Left kidney (tissue), 8 donors: ENCODE measurements at places on chromosomes 2 and 18. TPM values are rescaled to one million over a fixed set of nuclear protein-coding genes. Genes with fewer than 3 reads are reported as not detected.

The ALPI gene
- polyA plus RNA-seq = 0.10 TPM

The SLC23A3 gene
- polyA plus RNA-seq = 22.3 TPM

DNA sequence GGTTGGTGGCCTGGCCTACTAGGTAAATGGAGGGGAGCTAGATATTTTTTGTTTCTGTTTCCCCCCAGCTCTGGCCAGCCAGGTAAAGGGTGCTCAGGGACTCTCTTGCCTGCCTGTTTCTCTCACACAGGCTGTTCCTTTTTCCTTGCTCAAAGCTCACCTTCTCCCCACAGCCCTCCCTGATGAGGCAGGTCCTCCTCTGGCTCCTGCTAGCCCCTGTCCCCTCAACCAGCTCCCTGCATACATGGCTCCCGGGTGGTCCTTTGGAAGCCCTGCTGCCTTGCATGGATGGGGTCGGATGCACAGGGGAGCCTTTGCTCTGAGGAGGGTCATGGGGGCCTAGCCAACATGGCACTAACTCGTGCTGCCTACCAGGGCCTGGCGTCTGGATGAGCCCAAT is 27.8 kb downstream of the DYSF start:
- DNase-seq = no peak

DNA sequence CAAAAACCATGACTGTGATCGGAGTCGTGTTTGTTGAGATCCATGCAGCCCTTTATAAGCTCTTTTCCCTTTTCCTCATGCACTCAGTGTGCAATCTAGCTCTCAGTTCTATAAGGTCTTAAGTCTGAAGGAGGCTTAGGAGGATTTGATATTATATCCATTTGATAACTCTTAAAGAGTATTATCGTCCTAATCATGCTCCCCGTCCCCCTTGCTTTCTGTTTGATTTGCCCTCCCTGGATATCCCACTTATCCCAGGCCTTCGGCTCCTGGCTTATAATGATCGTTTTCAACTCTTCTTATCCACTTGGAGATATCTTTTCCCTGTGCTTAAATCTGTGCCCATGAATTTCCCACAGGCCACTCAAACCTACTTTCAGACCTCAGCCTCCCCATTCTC is 1917.7 kb upstream of the PIK3C3 start:
- no peak for DNase-seq

- no peak for DNase-seq
These were observed 37.5 kb downstream of the UXS1 start for GRCh38 chr2:106156305-106157296.

- no peak for DNase-seq
These were observed 300.7 kb downstream of the SP3 start for GRCh38 chr2:173664513-173664910.

DNA sequence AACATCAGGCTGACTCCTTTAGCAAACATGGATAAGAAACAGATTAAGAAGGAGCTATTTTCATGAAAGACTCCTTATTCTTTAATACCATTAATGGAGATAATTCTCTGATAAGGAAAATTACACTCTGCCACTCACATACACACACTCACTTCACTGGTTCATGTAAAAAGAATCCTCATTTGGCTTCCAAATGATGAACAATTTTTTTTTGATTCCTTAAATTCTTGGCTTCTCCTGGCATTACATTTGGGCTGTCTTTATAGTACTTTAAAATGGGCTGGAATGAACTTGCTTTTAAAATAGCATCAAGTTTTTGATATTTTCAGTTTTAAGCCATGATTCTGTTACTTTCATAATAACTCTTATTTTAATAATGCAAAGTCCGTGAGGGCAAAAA is 328.6 kb downstream of the SLC8A1 start:
- DNase-seq = no peak

DNA sequence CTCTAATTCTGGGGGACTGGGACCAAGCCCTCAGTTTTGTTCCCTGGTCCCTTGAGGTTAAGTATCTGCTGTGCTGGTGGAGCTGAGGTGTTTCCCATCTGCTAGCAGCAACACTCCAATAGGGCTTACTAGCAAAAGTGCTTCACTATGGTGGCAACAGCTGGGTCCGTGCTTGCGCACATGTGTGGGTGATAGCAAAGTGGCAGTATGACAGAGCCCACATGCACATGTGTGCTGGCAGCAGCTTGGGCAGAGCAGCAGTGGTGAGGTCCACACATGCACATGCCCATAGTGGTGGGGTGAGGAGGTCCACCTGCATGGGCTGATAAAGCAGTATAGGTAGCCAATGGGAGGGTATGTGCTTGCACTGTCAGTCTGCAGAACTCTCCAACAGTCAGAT is 1723.7 kb downstream of the SUCLG1 start:
- DNase-seq = no peak

DNA sequence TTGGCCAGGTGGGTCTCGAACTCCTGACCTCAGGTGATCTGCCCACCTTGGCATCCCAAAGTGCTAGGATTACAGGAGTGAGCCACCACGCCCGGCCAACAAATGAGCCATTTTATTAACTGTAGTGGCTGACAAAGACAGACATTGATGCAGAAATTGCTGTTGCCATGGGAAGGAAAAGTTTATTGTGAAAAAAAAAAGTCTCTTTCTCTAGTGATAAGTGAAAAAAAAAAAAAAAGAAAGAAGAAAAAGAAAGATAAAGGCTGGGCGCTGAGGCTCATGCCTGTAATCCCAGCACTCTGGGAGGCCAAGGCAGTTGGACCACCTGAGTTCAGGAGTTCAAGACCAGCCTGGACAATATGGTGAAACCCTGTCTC is 39.8 kb upstream of the RAB1A start:
- DNase-seq = no peak

GRCh38 chr2:151264157-151264825 is 2.6 kb upstream of the RBM43 start:
- DNase-seq = no peak

The CDC42EP3 gene
- 49.6 TPM for polyA plus RNA-seq

The TSPYL6 gene
- 0.13 TPM for polyA plus RNA-seq

DNA sequence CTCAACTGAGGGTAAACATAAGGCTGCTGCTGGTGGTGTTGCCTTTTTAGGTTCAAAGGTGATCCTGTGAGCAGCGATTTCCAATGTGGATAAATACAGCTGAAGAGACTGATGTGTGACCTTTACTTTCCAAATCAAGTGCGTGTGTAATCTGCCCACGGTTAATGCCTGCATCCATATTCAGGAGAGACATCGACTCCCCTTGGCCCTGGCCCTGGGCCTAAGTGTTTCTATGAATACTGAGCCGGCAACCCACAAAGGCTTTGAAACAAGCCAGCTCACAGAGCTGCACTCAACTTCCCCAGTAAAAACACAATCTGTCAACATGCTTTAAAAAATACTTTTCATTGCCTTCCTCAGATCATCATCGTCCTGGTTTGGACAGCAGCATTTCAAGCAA is 1026.6 kb downstream of the TMEM182 start:
- DNase-seq = no peak

The CNGA3 gene
- not detected for polyA plus RNA-seq

GRCh38 chr2:196171248-196171871 is at the start of gene STK17B:
Gene STK17B (minus strand): TSS chr2:196171578. CDS start chr2:196163383, 8,195 bp downstream.
- DNase-seq = peak; percentile 93

DNA sequence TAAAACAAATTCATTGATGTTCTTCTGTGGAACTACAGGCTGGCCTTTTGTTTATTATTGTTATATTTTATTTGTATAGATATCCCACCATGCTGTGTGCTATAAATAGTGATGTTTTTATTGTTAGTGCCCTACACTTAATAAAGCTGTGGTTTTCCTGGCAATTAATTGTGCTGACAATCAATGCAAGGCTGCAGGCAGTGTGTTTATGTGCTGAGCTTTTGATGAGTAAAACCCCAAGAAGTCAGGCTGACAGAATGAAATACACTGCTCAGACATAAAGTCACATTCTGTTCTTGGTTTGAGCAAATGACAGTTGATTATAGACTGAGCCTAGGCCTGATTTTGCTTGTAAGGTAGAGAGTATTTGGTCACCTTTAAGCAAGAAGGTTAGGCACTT is 362.7 kb downstream of the CPS1 start:
- DNase-seq = no peak

GRCh38 chr2:16050908-16051489 is 110.6 kb downstream of the MYCN start:
- no peak for DNase-seq

- DNase-seq = no peak
These were observed 156.9 kb upstream of the DCC start for GRCh38 chr18:52183107-52183506.

The RSAD2 gene
- polyA plus RNA-seq = 5.3 TPM

GRCh38 chr18:13548966-13549879 is 177.1 kb downstream of the FAM210A start:
- DNase-seq = no peak

The HOXD8 gene
- 170 TPM for polyA plus RNA-seq

DNA sequence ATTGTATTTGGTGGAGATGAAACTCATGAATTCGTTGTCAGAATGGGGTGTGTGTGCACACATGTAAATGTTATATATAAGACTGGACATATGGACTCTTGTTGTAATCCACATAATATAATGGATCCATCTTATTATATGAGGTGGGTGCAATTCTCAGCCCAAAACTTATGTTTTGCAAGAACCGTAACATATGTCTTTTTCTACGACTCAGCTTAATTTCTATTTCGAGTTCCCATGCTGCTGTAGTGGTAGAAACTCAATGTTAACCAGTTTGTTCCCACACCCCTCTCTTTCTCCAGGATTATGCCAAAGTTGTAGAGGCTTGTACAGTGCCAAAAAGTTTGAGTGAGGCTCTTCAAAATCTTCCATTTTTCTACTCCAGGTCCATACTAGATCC is 112.5 kb upstream of the SPOPL start:
- DNase-seq = no peak

GRCh38 chr2:15363142-15363541 is 198.0 kb downstream of the NBAS start:
- no peak for DNase-seq

- no peak for DNase-seq
These were observed 980 bp upstream of the RNPEPL1 start for GRCh38 chr2:240567137-240567871.

The GPR155 gene
- polyA plus RNA-seq = 12.4 TPM

The CROCC2 gene
- 0.10 TPM for polyA plus RNA-seq

The KCNK3 gene
- polyA plus RNA-seq = 1.1 TPM

DNA sequence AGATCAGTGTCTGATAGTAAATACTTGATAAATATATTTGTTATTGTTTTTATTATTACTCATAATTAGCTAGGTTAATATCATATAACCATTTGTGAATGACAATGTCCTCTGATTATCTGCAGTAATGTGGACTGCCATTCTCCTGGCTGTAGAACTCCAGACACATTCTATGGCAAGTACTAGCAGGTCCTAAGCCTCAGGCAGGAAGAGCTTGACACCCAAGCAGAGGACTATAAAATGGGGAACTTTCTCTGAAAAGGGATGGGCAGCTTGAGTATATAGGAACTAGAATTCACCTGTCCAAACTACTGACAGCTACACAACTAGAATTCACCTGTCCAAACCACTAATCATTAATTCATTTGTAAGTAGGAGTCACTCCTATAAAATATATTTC is 649.4 kb downstream of the CPS1 start:
- no peak for DNase-seq

- DNase-seq = no peak
These were observed 24.7 kb downstream of the MGAT5 start for GRCh38 chr2:134278553-134278952.

DNA sequence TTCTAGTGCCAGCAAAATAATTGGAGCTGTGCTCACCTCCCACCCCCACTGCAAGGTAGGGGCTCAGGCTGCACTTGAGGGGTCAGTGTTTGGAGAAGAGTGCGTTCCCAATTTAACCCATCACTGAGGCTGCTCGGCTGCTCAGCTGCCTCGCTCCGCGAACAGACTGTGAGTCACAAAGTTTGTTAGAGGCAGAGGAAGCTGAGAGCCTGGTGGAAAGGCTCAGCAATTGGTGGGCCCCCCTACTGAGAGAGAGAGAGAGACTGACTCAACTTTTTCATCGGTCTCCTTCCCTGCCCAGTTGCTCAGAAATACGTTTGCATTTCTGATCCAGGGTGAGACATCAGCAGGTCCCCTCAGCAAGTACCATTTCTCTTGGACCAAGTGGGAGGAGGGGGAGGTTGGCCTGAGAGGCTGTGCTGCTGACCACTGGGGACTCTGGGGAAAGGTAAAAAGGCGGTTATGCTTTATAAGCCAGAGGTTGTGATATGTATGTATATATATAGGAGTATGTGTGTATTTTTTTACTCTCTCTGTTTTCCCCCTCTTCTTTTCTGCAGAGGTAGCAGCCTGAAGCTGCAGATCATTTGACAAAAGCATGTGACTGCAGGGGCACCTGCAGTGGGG is 1.5 kb downstream of the EFR3B start:
- no peak for DNase-seq

GRCh38 chr2:172967036-172967982 is 108.3 kb upstream of the MAP3K20 start:
- DNase-seq = no peak

The UGT1A3 gene
- polyA plus RNA-seq = not detected

DNA sequence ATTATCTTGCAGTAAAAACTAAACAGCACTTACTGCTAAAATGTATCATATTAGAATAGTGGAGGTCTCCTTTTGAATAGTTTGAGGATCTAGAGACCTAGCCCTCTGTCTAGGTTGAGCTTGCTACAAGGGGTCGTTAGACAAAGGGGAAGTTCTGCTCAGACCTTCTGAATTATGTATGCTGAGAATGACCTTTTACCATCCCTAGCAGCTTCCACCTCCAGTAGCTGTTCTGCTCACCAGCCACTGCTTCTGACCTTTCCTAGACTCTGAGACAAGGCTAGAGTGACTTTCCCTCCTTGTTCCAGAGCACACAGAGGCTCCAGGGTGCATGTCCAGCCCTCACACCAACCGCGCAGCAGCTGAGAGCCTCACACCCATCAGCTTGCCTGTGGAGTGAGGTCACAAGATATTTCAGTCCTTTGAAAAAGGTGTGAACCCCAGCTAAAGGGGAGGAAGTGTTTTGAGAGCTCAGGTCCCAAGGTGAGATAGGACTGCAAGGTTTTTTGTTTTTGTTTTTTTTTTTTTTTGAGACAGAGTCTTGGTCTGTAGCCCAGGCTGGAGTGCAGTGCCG is 289.3 kb upstream of the TNP1 start:
- no peak for DNase-seq

GRCh38 chr2:31163011-31163539 is 24.8 kb upstream of the GALNT14 start:
- no peak for DNase-seq

GRCh38 chr2:30931841-30932407 is 124.7 kb upstream of the CAPN13 start:
- DNase-seq = no peak

GRCh38 chr2:9030841-9031240 is 27.4 kb upstream of the MBOAT2 start:
- DNase-seq = no peak

- no peak for DNase-seq
These were observed 283.5 kb upstream of the HDAC4 start for GRCh38 chr2:239684271-239684810.

- no peak for DNase-seq
These were observed 285.4 kb upstream of the HS6ST1 start for GRCh38 chr2:128604045-128604444.

The RAB12 gene
- 65.1 TPM for polyA plus RNA-seq

The CFC1 gene
- polyA plus RNA-seq = not detected

GRCh38 chr2:148238561-148238960 is 217.7 kb downstream of the MBD5 start:
- DNase-seq = no peak
